ENCODE measurements at places on chromosomes 6 and 20.

DNA sequence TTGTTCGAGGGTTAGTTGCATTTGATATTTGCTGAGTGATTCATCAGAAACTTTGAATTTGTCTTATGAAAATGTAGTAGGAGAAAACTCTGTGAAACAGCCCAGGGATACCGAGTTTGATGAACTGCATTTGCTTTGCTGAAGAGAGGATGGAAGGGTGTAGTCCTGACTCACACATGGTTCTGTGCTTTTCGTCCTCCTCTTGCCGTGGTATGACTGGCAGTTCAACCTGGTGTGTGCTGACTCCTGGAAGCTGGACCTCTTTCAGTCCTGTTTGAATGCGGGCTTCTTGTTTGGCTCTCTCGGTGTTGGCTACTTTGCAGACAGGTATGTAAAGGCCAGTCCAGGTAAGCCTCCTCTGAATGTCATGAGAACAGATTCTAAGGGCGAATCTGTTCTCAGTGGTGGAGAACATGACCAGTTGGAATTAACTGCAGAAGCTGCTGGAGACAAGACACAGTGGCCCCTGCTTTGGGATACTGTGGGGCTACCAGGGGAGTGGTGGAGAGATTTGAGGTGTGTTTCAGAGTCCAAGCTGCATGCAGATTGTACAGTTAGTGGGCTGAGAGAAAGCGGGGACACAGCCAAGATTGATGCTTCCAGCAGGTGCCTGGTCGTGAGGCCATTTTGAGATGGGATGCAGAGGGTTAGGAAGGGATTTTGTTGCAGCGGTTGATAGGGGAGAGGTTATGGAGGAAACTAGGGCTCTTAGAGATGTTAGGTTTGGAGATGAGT, 8.4 kb downstream of the SLC22A1 start:
- no peak for DNase-seq

GRCh38 chr6:115675443-115675842, 385.2 kb downstream of the FRK start:
- no peak for DNase-seq

- DNase-seq = no peak
Measured at GRCh38 chr6:55664591-55665587, 85.9 kb upstream of the HMGCLL1 start.

- no peak for DNase-seq
Measured at GRCh38 chr6:37396571-37397180, 36.3 kb upstream of the CMTR1 start.

DNA sequence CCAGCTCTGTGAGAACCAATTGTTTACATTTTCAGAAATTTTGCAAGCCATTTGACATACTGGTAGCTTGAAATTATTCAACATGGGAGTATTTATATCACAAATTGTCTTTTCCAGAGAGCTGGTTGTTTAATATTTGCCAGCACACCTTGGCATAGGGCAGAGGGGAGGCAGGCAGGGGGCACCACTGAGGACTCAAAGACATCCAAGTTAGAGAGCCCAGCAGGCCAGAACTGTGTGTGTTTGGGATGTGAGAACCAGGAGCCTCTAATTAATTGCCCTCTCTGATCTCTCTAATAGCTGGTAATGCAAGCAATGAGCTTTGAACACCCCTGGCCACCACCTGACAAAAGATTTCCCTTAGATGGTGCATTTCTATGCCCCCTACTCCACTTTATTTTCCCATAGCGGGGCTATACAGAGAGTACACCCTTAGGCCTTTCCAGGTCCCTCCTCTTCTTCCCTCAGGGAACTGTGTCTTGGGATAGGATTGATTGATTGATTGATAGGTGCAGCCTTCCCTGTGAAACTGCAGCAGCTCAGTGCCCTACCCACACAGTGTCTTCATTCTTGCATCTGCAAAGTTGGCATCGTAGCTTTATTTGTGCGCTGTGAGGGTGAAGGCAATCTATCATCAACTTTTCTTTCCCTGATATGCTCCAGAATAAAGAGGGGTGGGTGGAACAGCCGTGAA, 29.2 kb downstream of the MOCS1 start:
- no peak for DNase-seq

- no peak for DNase-seq
Measured at GRCh38 chr6:4670824-4671409, 105.3 kb upstream of the CDYL start.

DNA sequence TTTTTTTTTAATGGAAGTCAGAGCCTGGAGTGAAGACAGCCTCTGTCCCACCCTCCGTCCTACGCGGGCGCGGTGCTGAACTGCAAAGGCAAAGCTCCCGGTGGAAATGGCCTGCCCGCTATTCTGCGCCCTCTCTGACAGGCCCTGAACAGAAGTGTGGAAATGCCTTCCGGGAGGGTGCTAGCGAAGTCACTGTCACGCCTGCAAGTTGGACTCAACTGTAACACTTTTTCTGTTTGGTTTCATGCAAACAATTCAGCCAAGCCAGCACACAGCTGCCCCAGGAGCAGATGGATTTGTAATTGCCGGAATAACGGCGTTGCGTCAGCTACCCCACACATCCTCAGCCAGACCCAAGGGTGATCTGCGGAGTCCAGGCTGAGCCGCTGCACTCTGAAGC, 107.6 kb downstream of the PSMB1 start:
- DNase-seq = no peak

- DNase-seq = no peak
Measured at GRCh38 chr6:75550544-75551167, 51.0 kb upstream of the SENP6 start.

DNA sequence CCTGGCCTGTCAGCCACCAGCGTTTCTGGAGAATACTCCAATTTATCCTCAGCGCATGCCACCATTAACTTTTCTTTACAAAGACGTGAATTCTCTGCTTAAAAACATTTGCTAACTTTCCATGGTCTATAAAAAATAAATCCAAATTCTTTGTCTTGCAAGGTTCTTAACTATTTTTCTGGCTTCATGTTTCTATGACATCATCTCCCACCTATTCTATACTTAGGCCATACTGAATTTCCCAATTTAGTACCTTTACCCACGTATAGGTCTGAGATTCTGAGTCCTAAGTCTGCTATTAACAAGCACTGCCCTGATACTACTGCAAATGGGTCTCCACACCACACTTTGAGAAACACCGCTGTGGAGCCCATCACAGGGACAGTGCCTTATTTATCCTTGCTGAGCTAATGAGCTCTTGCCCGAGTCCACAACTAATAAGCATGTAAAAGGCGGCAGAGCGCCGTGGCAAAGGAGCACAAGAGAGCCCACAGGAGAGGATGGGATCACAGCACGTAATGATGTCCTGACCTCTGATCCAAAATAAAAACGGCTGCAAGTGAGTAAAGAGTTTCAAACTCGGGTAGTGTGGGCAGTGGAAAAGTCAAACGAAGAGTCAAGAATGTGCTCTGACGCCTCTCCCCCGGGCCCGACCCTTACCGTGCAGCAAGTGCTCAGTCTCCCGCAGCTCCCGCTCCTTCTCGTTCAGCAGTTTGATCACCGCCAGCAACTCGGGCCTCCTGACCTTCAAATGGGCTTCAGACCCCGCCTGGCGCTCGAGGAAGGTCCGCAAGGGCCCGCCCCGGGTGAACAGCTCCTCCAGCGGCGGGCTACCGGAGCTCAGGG, 519 bp downstream of the MTRF1L start:
- DNase-seq = no peak

GRCh38 chr6:13859871-13860555, 45.7 kb upstream of the MCUR1 start:
- no peak for DNase-seq

All from naive B cell (primary cell).